ENCODE measurements at places on chromosomes 3 and 15.

GRCh38 chr15:45171912-45172311 lies 15.9 kb downstream of the SHF start:
- DNase-seq: no peak

GRCh38 chr3:123385981-123386380 lies 62.9 kb downstream of the ADCY5 start:
- peak; percentile 38 for DNase-seq

GRCh38 chr3:69463531-69463930 lies 77.6 kb upstream of the FRMD4B start:
- no peak for DNase-seq

DNA sequence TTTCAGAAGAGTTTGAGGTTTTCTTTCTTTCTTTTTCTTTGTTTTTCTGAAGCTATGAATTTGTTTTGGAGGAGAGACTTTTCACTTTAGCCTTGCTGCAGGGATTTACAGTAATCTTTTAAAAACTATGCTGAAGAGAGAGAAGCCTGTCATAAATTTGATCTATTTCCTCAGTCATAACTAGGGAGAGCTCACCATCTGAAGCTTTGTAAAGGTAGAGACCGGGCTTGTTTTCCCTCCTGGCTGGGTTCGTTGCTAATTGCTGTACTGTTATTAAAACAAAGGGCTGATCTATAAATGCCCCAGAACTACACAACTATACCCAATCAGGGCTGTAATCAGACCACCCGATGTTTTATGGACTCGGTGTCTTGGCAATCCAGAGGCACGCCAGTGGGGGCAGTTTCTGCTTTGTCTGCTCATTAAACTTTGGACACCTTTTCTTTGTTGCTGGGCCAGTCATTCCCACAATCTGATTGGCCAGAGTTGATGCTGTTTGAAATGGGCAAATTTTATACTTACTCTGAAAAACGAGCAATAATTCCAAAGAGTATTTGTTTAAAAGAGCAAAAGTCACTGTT lies 164.3 kb downstream of the CACNA1D start:
- DNase-seq: no peak

- peak; percentile 41 for DNase-seq
These were observed 976 bp downstream of the ABHD17C start for GRCh38 chr15:80695911-80696661.

- DNase-seq: no peak
These were observed 61.1 kb downstream of the DUT start for GRCh38 chr15:48392356-48392755.

DNA sequence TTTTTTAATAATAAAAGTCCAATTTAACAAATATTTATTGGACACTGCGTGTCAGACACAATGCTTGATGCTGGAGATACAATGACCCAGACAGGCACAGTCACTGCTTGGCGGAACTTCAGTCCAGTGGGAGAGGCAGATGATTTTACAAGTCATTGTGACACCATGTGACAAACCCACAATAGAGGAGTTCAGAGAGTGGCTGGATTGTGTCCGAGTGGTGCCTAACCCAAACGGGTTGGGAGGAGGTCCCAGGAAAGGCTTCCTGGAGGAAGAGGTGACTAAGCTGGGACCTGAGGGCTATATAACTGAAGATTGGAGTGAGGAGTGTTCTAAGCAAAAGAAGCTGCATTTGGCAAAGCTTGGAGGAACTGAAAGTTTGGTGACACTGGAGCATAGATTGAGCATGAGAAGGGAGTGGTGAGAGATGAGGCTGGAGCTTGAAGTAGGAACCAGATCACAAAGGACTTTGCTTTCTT lies 41.4 kb downstream of the CRTC3 start:
- peak; percentile 67 for DNase-seq

GRCh38 chr3:149314807-149315578 lies 18.4 kb downstream of the TM4SF18 start:
- peak; percentile 71 for DNase-seq

Measured in AG20443 (cell line).